Jurkat, Clone E6-1 (cell line): ENCODE measurements at places on chromosomes 11 and 22.

DNA sequence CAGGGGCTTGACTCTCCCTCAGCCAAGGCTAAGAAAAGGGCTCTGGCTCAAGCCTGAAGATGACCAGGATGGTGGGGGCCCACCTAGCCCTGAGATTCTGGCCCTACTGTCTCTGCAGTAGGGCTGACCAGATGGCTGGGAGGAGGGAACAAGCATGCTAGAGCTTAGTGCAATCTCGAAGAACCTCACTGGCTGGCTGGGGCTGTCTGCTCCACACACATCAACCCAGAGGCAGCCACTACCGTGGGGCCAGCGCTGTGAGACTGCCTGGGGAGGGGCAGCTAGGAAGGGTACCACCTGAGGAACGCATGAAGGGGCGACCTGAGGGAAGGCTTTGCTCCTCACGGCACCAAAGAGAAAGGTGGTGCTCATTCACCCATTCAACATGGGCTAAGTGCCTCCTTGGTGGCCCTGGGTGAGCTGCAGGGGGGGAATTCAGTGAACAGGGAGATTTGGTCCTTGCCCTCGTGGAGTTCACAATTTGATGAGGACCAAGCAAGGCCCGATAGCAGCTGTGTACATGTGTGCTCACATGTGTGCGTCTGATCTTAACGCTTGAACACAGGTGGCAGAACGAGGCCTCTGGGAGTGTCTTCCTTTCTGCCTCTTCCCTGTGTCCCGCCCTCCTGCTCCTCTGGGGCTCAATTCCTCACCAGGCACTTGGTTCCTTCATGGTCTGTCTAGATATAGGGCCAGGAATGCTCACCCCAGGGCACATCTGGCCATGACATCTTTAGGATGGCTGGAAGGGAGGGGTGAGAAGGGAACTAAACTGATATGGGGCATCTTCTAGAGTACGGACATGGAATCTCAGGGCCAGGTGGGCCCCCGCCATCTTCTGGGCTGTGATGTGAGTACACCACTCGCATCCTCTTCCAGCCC is 102.3 kb upstream of the PITPNB start:
- DNase-seq, result no peak

- no peak for DNase-seq
These were observed 12.5 kb downstream of the FLRT1 start for GRCh38 chr11:64048042-64048854.

- DNase-seq, result no peak
These were observed 244.3 kb downstream of the BRD1 start for GRCh38 chr22:49583341-49583740.

DNA sequence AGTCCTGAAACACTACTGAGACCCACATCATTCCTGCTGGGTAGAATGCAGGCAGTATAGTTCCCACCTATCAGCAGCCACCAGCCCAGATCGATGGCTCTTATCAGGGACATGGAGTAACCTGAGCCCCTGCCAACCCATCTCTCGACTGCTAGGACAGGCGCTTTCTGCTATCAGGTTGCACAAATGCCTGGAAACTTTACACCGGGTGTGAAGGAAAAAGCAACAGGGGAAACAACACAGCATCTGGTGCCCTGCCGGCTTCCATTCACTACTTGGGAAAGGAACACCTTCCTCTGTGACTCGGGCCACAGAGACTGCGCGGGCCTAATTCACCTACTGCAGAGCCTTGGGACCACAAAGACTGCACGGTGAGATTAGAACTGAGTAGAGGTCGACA is 18.5 kb downstream of the RBFOX2 start:
- DNase-seq, result no peak

DNA sequence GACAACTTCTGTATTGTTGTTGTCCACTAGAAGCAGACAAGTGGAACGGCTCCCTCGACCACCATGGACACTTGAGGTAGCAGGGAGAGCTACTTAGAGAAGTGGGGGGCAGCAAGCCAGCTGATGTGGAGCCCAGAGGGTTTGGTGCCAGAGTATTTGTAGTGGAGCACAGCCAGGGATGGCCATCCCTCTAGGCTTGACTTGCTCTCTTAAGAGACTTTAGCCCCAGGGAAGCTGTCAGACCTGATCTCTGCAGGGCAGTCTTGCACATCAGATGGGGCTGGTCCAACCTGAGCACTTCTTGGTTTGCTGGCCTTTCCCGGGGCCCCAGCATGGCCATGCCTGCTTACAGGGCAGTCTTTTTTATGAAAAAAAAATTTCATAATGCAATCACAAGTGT is 15.0 kb upstream of the TMEM135 start:
- DNase-seq, result no peak

- DNase-seq, result no peak
These were observed 466.3 kb upstream of the ARHGAP42 start for GRCh38 chr11:100220801-100221200.

GRCh38 chr11:12669930-12670329 is 4.3 kb upstream of the TEAD1 start:
- DNase-seq, result no peak

GRCh38 chr11:62854825-62855570 is 15.6 kb upstream of the WDR74 start:
- no peak for DNase-seq

DNA sequence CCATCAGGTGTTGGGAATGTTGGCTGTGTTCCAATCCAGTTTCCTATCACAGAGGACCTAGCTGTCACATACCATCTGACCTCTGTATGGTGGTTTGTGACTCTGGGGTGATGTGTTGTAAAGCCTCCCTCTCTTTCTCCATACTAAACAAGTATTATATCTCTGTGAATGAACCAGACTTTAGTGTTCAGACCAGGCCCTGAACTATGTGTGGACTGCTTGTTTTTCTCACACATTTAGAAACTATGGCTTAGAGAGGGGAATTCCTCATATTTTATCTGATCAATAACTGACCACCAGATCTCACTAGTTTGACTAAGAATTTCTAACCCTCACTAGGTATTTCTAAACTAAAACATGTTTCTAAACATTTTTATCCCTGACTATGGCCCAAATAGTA is 17.5 kb downstream of the NCR3LG1 start:
- DNase-seq, result no peak

GRCh38 chr22:30347255-30347892 is 9.3 kb downstream of the SF3A1 start:
- DNase-seq, result no peak

DNA sequence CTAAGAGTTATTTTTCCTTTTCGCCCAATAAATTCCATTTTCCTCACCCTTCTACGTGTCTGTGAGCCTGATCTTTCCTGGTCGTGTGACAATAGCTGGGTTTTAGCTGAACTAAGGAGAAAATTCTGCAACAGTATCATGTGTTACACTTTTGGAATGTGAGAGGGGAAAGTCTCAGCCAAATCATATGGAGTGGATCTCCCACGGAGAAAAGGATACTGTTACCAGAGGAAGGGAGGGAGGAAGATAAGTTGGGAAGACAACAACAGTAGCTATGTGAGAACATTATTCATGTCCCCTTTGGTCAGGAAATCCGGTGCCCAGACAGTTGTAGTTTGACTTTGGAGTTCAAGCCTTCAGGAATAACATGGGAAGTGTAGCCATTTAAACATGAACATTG is 584.0 kb upstream of the RAG2 start:
- no peak for DNase-seq

- DNase-seq, result no peak
These were observed 20.5 kb upstream of the CLPB start for GRCh38 chr11:72454791-72455190.

- DNase-seq, result no peak
These were observed 54.3 kb downstream of the TSPAN18 start for GRCh38 chr11:44780940-44781631.

- no peak for DNase-seq
These were observed 146.0 kb downstream of the BBOX1 start for GRCh38 chr11:27186580-27186979.

DNA sequence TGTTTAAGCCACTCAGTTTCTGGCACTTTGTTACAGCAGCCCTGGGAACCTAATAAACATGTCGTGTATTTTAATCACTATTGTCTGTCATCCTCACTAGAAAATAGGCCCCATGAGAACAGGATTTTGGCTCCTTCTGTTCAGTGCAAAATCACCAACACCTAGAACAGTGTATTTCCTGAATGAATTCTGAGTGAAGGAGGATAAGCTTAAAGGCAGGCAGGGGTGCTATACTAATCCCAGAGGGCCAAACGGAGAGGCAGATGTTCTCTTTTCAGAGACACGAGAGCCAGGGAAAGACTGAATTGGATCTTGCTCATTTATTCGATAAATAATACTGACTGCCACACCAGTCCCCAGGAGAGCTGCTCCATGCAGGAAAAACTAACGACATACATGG is 10.4 kb downstream of the SMCO4 start:
- DNase-seq, result no peak

DNA sequence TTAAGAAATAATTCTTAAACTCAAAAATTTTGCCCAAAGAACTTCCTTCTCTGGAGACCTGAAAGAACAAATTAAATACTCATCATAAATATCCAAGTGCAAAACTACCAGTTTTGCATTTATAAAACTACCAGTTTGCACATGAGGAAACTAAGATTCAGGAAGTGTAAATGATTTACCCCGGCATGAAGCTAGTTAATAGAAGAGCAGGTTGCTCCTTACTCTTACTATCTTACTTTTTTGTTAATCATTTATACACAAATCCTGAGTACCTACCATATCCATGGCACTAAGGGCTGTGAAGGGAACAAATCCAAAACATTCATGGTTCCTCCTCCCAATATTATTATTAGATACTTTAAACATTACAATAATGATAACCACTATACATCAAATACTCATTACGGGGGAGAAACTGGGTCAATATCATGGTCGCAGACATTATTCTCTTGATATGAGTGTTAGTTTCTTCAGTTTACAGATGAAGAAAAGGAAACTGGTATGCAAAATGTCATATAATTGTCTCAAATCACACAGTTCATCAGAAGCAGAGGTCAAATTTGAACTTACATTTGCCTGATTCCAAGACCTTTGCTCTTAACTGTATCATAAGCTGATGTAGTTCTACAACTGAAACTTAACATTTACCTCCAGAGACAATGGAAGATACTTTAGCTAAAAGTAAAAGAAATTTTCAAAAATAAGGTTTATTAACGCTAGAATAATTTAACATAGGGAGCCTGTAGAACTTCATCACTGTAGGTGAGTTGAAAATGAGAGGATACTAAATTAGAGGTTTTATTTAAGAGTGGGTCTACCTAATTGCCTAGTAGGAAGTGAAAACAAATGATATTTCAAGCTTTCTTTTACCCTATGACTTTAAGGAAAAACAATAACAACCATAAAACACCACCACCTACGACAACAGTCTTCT is 74.5 kb downstream of the FAM76B start:
- DNase-seq, result no peak

DNA sequence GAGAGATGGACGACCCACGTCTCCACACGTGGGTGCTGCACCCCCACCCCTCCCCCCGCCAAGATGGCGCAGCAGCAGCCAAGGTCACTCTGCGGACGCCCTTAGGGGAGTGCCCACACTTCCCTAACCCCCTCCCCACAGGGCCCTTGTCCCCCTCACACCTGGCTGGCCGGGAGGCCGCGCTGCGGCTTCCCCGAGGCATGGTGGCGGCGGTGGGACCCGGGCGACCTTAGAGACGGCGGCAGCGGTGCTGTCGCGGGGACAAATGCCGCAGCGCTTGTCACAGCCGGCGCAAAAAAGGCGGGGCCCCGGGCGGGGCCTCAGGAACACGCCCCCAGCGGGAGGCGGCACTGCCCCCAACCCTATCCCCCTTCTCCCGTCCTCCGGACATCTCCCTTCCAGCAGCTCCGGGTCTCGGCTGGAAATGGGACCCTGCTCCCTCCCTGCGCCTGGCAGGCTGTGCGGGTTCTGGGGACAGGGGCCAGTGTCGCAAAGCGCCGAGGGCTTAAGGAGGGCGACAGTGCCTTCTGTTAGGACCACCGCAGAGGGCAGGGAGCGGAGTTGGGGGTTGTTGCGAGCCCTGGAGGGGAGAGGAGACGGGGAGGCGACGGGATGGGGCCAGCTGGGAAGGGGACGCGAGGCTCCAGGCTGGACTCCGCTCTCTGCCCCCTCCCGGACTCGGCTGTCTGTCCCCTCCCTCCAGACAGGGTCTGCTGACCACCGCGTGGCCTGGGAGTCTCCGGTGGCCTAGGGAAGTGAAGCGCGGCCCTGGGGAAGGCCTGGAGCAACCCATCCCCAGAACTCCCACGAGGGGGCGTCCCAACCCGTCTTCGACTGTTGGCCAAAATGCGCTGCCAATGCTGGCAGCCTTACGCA is at the start of gene CHCHD10:
Gene CHCHD10, minus strand, starts transcription at position 300 of the 876 bp plus-strand sequence. Its CDS starts 98 bp downstream, at position 202.
- peak; percentile 70 for DNase-seq

- no peak for DNase-seq
These were observed 10.5 kb upstream of the TESMIN start for GRCh38 chr11:68761801-68762200.

DNA sequence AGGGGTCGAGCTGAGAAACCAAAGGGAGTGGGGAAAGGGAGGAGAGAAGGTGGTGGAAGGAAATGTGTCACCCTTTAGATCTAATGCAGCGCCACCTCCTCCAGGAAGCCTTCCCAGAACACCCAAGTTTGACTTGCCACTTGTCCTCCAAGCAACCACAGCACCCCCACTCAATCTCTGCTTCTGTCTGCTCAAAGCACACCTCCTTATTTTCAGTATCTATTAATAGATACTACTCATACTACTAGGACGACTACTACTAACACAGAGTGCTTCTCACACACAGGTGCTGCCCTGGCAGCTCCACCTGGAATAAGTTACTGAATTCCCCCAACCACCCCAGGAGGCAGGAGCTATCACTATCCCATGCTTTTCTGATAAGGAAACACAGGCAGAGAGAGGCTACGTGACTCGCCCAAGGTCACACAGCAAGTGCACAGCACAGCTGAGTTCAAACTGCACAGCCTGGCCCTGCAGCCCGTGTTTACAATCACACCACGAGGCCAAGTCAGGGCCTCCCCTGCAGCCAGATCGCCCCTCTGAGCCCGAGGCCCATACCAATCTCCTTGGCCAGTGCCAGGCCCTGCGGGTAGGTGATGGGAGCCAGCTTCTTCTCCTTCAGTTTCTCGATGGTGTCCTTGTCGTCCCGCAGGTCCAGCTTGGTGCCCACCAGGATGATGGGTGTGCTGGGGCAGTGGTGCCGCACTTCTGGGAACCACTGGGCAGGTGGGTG is 13.2 kb downstream of the RAC2 start:
- DNase-seq, result no peak

GRCh38 chr11:65851083-65851579 is 6.8 kb downstream of the CFL1 start:
- DNase-seq, result no peak

DNA sequence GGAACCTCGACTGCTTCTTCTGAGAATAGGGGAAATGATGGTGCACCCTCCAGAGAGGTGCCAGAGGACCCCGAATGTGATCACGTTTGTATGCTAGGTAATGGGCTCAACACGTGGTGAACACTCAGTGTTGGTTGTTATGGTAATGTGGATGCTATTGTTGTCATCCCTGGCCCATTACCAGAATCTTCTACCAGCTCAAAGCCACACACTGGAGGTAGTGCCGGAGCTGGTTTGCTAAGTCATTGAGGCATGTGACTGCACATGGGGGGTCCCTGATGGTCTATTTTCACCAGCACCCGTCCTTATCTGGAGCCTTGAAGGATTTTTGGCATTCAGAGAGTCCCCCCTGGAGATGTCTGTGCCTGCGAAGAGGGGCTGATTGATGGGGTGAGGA is 119.1 kb upstream of the CD82 start:
- DNase-seq, result no peak
